ENCODE measurements at places on chromosomes 16 and 17.

DNA sequence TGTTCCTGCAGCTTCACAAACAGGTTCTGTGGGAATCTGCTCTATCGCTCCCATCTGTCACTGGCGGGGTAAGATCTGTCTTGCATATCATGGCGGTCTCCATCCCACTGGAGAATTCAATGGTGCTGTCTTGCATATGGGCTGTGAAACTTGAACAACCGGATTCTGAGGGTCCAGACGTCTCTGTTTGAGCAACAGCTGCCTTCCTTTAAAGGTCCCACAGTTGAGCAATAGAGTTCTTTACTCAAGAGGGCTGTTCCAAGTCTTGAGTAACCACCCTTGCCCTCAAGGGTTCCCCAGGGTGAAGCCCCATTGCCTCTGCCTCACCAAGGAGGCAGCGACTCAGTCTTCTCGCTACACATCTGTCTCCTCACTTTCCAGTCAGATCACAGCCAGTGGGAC is 50.8 kb downstream of the ZFHX3 start:
- DNase-seq, result no peak

- DNase-seq, result no peak
These were observed 337.1 kb downstream of the CNTNAP4 start for GRCh38 chr16:76614269-76614668.

DNA sequence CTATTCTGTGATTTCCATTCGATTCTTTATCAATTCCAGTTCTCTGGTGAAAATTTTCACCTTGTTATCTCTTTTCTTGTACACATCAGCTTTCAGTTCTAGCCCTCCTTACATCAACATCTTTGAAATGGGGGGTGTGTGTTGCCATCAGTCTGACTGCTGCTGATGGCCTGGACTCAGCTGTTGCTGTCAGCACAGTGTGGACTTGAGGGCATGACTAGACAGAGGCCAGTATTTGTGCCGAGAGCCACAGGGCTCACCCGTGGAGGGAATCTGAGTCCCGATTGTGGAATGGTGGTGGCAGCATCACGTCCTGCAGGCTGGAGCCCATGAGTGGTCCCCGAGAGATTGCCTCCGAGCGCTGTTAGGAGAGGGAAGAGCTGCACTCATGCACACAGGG is 114.2 kb downstream of the RPTOR start:
- DNase-seq, result no peak

GRCh38 chr16:17509194-17509593 is 38.4 kb upstream of the XYLT1 start:
- no peak for DNase-seq

DNA sequence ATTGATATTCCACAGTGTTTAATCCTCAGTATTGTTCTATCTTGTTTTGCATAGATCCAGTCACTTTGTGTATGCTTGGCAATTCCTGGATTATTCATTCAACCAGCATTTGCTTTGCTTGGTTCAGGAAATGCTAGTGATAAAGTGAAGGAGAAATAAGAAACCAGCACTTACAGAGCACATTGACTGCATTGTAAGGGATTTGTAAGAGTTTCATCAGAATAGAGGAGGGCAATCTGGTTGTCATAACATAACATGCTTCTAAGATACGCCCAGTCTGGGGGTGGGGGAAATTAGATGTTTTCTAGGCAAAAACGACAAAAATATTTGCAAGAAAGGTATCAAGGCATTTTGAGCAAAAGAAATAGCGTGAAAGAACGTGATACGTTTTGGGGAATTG is 40.4 kb downstream of the TNRC6A start:
- DNase-seq, result no peak

GRCh38 chr17:65027305-65027704 is 29.2 kb downstream of the GNA13 start:
- peak; percentile 64 for DNase-seq

DNA sequence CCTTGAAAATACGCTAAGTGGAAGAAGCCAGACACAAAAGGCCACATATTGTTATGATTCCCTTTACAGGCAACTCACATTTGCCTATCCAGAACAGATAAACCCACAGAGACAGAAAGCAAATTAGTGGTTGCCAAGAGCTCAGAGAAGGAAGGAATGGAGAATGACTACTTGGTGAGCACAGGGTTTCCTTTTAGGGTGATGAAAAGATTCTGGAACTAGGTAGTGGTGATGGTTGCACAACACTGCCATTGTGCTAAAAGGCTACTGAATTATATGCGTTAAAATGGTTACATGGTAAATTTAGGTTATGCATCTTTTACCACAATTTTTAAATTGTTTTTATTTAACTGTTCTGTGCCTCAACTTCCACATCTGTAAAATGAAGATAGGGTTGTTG is 4.4 kb downstream of the COPRS start:
- DNase-seq, result no peak

DNA sequence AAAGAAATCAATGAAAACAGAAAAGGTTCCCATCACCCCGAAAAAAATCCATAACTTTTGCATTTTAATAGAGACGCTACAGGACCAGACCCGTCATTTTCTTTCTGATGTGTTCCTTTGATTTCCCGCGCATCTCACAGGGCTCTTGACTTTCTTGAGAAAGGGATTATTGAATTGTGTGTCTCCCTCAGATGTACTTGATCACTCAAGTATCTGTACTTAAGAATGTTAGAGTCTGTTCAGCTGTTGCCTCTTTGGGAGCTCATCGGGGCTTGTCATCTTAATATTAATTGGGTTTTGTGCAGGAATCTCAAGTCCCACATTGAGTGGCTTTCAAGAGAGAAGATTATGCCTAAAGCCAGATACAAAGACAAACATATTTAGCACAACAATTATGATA is 606.4 kb upstream of the SALL1 start:
- DNase-seq, result no peak

- no peak for DNase-seq
These were observed 127.3 kb upstream of the MON1B start for GRCh38 chr16:77063676-77064016.
